Activated CD8-positive, alpha-beta memory T cell treated with anti-CD3 and anti-CD28 coated beads for 1 hour (primary cell): ENCODE measurements at places on chromosomes 16 and 17.

DNA sequence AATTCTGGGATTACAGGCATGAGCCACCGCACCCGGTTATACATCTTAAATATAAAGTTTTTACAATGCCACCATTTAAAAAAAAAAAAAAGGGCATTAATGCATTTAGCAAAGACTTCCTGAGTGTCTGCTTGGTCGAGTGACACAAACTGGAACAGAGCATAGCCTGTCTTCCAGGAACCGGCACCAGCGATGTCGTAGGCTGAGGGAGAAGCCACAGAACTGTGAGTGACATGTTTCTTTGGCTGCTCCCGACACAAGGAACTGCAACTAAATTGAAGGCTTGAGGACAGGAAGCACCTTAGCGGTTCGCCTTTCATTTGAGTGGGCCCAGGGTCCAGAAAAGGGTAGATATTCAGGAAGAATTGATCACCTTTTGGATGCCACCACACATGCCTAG, 717.8 kb downstream of the MAF start:
- no peak for DNase-seq

DNA sequence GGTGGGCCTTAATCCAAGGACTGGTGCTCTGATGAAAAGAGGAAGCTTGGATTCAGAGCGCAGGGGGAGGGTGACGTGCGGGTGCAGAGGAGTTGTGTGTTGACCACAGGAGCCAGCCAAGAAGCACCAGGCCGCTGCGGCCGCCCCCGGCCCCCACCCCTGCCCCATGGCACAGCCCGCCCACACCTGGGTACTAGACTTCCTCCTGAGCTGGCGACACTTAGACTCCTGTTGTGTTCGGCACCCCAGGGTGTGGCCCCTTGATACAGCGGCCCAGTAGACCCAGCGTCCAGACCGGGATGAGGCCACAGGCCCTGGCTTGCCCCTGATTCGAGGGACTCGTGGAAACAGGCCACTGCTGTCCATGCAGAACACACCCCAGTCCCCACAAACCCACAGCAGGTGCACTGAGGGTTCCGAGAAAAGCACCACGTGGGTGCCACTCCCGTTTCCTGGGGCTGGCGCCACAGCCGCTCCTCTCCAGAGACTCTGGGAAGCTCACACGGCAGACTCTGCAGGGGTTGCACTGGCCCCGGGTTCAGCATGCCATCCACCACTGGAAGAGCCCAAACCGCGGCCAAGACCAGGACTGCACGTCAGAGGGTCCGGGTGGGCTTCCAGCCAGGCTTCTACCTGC, 5.7 kb upstream of the SNAI3 start:
- DNase-seq, result no peak

- no peak for DNase-seq
Measured at GRCh38 chr17:82873521-82873920, 33.7 kb upstream of the ZNF750 start.

DNA sequence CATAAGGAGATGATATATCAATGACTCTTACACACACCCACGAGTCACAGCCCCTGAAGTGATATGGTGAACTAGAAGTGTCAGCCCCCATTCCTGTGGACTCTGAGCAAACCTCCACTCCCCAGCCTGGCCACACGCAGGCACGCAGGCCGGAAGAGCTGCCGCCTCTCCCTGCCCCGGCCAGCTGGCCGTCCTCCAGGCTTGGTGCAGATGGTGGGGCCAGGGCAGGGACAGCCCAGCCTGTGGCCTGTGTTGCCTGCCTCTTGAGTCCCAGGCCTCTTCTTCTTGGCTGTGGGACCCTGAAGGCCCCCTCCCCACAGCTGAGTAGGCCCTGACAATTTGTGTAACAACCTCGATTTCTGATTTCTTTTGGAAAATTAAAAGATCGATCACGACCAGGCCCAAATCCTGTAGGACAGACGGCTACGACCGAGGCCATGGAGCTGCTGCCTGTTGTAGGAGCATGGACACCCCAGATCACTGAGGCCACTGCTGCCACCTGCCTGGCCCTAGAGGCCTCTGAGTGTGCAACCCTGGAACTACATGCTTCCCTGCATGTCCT, 10.0 kb upstream of the MPRIP start:
- DNase-seq, result no peak

GRCh38 chr17:17913695-17914332, 58.4 kb downstream of the TOM1L2 start:
- no peak for DNase-seq

DNA sequence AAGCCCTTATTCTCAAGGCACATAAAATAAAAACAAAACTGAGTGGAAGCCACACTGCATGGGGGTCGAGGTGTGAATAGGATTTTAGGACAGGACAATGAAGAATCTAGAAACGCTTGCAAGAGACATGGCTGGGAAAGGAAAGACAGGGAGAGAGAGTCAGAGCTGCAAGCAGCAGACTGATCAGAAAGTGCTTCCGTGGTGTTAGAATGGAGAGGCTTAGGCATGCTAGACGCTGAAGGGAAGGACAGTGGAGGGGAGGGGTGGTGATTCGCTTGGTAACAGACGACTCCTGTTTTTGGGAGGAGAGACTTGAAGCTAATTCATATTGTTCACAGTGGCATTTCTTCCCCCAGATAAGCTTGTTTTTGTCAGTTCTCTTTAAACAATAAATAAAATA, 173.5 kb downstream of the AIPL1 start:
- DNase-seq, result no peak

DNA sequence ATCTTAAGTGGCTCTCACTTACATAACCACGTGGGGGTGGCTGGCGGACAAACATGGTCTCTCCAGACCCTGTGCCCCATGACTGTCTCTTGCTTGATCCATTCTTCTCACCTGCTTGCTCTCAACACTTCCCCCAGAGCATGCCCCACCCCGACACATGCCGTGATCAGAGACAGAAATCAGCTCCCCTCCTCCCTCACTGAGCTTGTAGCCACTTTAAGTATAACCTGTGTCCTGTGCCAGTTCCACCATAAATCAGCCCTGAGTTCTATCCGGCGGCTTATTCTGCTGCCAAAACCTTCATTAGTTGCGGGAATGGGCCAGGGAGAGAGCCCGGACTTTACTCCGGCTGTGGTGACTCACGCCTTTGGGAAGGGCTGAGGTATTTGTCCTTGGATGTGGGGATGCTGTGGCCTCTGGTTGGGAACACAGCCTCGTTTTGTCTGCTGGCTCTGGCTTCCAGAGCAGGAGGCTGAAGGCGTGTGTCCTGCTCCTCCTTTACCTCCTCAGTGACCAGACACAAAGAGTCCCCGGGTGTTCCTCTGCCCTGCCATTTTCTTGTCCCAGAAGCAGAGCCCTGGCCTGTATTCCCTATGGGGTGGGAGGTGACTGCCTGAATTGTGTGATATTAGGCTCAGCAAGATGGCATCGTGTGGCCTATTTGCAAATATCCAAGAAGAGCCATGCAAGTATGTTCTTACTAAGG, 21.1 kb downstream of the ANKRD40 start:
- no peak for DNase-seq

DNA sequence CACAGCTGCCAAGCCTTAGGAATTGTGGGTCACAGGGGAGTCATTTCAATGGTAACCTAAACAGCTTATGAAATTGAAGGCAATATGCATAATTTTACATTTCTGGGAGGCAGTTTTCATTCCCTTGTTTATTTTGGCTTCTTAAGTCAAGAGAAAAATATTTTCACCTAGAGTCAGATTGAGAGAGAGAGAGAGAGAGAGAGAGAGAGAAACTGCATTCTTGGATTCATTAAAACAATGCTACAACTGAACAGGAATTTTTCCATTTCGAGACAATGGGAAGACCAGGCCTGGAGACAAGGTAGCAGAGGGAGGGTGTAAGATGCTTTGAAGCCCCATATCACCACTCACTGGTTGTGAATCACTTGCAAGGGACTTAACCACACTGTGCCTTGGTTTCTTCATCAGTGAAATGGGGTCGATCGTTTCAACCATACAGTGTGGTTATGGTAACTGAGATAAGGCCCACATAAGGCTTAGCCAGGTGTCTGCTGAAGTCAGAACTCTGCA, 224.7 kb upstream of the IRX3 start:
- no peak for DNase-seq

- DNase-seq, result no peak
Measured at GRCh38 chr17:82911822-82912221, 72.0 kb upstream of the ZNF750 start.

DNA sequence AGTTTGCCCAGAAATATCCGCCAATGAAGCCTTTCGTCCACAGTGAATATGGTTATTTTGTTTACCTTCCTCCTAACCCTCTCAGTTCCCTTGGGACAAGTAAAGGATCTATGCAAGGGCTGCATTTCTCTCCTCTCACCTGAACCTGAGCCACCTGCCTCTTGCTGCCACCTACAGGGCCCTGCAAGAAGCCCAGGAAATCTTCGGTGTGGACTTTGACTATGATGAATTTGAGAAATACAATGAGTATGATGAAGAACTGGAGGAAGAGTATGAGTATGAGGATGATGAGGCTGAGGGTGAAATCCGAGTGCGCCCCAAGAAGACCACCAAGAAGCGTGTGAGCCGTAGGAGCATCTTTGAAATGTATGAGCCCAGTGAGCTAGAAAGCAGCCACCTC, 14.0 kb downstream of the SUPT6H start:
- no peak for DNase-seq

DNA sequence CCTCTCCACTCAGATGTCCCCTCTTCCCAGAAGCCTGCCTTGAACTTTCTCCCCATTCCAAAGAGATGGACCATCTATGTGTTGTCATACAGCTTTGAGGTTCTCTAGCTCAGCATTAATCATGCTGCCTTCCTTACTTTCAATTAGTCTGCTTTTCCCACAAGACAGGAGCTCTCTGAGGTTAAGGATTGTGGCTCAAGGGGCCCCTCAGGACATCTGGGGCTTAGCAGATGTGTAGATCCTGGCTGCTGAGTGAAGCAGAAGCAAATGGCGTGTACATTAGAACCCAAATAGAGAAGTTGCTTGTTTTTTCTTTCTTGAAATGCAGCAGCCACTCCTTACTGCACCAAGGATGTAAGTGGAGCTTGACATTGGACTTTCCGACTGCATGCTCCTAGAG, 330.5 kb upstream of the TNRC6C start:
- no peak for DNase-seq

- no peak for DNase-seq
Measured at GRCh38 chr16:82070656-82071369, 35.8 kb downstream of the HSD17B2 start.

DNA sequence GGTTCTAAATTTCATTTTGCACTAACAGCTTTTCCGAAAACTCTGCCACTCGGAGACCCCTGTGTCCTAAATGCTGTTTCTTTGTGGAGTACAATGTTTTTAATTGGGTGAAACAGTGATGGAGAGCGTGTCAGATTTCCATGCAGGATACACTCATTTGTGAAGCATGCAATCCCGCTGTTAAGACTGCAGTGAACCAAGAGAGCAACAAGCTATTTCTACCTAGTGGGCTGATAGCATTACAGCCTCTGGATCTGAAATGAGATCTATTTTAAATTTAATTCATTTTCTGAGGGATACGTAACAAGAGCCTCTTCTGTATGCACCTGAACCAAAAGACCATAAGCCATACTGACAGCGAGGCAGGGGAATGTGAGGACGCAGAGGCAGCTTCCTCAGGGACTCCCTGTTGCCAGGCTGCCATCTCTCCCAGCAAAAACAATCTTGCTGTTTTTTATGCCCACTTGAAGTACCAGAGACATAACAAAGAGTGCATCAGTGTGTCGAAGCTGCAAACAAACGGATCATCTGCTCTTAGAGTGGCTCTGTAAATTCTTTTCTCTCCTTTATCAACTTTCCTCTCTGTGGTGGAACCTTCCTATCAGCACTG, 199.9 kb upstream of the COX10 start:
- no peak for DNase-seq

DNA sequence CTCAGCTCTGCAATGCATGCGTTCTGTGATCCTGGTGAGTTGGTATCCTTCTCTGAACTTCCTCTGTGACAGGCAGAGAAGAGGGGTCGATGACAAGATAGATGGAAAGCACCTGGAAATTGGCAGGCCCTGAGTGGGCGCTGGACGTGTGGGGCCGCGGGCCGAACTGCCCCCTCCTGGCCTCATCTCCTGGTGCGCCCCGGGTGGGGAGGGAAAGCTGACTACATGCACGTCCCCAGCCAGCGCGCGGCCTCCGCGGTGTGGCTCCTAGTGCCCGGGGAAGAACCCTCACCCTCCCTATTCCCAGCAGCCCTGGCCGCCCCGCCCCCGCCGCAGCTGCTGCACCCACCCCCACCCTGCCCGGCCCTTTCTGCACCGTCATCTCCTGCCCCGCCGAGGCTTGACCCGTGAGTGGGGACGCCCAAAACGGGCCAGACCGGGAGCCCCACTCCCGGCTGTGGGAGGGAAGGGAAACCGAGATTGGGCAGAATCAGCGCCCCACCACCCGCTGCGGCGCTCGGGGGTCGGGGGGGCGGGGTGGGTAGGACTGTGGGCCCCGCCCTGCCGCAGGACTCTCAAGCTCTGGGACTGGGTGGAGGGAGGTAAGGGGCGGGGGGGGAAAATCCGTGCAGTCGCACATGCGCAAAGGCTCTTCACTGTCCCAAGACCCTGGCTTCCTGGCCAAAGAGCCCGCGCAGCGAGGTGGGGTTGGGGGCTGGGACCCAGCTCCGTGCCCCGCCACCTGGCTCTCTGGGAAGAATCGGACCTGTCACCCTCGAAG, at the start of gene NOL3:
NOL3 (plus strand) TSS at position 371 of the 781 bp plus-strand sequence.
- no peak for DNase-seq

GRCh38 chr17:74860872-74861661, 1.4 kb upstream of the GRIN2C start:
- no peak for DNase-seq

DNA sequence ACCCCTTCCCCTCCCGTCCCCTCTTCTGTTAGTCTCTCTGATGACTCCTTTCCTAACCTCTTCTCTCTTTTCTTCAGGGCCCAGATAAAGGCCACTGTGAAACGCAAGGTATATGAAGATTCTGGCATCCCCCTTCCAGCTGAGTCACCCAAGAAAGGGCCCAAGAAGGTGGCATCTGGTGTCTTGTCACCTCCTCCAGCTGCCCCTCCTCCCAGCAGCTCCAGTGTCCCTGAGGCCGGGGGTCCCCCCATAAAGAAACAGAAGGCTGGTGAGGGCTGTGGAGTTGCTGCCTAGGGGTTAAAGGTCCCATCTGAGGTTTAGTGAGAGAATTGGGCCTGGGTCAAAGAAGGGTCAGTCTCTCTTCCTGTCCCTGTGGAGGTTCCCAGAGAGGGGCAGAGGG, 4.0 kb downstream of the RNASEK start:
- no peak for DNase-seq

GRCh38 chr17:62562656-62563055, 64.8 kb upstream of the MRC2 start:
- DNase-seq, result no peak

- no peak for DNase-seq
Measured at GRCh38 chr16:3479654-3480216, 15.6 kb downstream of the C16orf90 start.

- DNase-seq, result peak; percentile 43
Measured at GRCh38 chr17:73255671-73256181, 6.0 kb downstream of the CPSF4L start.

DNA sequence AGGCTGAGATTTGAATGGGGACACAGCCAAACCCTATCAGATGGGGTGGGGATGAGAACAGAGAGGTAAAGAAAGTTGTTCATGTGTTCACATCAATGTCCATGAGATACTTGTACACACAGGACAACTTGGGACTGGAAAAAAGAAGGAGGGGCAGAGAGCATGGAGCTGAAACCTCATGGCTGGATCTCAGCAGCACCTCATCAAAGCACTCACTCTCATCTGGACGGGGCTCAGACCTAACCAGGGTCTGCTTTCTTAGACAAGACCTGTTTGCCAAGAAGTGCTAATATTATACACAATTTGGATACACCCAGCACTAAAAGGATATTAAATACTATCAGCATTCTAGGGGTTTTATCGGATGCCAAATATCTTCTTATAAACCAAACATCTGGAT, 399.8 kb downstream of the SLC39A11 start:
- DNase-seq, result no peak

- DNase-seq, result peak; percentile 77
Measured at GRCh38 chr17:74748529-74749278, at the start of gene NHERF1. Gene NHERF1, plus strand, starts transcription at chr17:74748628. Its CDS starts 219 bp downstream, at chr17:74748847.
